H9 (cell line): ENCODE measurements at places on chromosomes 13 and 19.

- DNase-seq = peak; percentile 81
These were observed 13.6 kb downstream of the C19orf25 start for GRCh38 chr19:1465191-1466016.

GRCh38 chr19:1211494-1212234, 6.1 kb downstream of the STK11 start:
- DNase-seq = peak; percentile 79

DNA sequence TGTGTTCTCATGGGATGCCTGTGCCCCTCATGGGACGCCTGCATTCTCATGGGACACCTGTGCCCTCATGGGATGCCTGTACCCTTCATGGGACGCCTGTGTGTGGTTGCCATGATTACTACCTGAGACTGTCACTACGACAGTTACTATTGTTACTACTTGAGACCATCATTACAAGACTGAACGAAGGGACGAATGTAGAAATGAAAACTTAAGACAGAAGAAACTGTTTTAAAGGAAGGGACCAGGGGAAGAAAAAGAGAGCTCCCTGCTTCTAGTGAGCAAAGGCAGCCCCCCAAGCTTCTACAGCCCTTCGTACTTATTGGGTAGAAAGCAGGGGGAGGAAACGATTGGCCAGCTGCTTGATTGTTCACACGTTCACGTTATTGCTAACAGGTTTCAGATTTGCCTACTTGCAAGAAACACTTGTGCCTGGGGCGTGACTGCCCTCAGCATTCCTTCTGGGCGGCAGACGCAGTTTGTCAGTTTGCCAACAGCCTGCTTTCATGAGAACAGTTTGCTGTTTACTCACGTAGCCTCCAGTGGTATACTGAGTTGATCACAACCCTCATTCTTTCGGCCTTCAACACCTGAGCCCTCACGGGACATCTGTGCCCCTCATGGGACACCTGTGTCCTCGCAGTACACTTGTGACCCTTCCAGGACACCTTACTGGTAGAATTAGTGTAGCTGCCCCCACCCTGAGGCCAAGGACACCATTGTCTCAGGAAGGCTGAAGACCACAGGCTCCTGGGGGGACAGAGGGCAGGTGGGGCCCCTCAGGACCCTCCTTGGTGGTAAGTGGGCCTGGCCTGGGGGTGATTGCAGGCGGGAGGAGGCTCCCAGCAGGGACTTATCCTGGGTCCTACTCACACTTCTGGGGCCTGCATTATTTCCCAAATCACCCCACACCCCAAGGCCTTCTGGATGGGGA, 2.5 kb upstream of the S1PR4 start:
- no peak for DNase-seq

GRCh38 chr13:48891586-48891985, 84.1 kb upstream of the FNDC3A start:
- no peak for DNase-seq

DNA sequence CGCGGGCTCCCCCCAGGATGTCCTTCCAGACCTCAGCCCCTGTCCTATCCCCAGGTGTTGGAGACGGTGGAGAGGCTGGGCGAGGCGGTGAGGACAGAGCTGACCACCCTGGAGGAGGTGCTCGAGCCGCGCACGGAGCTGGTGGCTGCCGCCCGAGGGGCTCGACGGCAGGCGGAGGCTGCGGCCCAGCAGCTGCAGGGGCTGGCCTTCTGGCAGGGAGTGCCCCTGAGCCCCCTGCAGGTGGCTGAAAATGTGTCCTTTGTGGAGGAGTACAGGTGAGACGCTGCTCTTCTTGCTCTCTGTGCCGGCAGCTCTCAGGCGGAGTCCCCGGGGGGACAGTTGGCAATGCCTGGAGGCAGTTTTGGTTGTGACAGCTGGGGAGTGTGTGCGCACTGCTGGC, 6.9 kb downstream of the TTYH1 start:
- DNase-seq = peak; percentile 84

- DNase-seq = no peak
These were observed 210.1 kb upstream of the SPRY2 start for GRCh38 chr13:80550971-80551441.

DNA sequence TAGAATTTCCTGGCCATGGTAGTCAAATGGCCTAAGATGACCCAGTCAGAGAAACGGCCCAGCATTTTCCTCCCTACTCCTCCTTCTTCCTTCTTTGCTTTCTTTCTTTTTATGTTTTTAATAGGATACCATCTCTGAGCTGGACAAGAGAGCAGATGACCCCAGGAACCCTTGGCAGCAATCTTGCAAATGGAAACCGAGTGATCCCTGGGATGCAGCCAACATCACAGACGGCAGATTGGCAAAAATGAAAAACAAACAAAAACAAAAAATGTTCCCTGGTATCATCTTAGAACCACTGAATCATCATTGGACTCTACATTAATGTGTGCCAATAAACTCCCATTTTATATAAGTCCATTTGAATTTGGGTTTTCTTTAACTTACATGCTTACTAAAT, 424.4 kb downstream of the FGF14 start:
- no peak for DNase-seq

DNA sequence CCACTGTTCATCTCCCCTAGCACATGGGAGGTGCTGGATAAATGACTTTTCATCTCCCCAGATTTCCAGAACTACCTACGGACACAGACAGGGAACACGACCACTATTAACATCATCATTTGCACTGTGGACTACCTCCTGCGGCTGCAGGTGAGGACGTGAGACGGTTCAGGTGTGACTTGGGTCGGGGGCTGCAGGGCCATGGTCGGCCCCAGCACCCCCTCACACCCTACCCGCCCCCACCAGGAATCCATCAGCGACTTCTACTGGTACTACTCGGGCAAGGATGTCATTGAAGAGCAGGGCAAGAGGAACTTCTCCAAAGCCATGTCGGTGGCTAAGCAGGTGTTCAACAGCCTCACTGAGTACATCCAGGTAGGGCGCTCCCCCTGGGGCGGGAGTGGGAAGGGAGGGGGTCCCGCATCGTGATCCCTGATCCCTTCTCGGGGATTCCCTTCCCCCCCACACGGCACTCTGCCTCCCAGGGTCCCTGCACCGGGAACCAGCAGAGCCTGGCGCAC, 74.4 kb downstream of the MAP4K1 start:
- DNase-seq = no peak

DNA sequence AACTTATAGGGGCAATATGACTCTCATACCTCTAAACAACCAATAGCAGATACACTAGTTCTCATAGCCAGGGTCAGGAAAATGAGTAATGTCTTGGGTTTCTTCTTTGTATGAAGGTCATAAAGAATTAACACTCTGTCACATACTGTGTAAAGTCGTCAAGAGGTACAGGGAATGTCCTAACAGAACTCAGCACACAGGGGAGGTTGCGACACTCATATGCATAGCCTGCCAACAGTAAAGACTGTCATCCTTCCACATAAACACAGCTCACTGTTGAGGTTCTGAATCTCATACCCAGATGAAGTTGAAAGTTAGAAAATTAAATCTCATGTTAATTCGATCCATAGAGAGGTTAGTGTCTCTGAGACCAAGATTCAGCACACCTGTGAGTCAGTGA, 34.2 kb upstream of the ZNF254 start:
- no peak for DNase-seq
